ENCODE measurements at places on chromosomes 5 and 9.

DNA sequence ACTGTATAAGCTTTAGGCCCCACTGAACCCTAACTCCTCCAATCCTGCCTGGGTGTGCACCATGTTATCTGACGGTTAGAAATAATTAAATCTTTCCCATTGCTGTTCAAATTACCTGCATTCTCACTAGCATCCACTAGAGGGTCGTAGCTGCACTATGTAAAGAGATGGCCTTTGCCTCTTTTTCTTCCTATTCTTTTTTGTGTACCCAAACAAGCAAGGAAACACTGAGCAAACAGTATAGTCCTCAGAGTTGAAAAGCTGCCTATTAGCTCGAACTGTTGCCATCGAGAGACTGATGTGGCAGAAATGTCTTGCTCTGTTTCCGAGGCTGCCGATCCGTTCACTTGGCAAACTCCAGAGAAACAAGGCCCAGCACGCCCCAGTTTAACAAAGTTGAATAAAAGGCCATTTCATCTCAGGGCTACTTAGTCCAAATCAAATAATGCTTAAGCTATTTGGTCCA lies 163.8 kb upstream of the TRPM3 start:
- no peak for DNase-seq

DNA sequence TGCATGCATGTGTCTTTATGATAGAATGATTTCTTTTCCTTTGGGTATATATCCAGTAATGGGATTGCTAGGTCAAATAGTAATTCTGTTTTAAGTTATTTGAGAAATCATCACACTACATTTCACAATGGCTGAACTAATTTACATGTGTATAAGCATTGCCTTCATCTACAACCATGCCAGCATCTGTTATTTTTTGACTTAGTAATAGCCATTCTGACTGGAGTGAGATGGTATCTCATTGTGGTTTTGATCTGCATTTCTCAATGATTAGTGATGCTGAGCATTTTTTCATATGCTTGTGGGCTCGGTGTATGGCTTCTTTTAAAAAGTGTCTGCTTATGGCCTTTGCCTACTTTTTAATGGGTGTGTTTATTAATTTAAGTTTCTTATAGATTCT lies 102.3 kb upstream of the CCDC112 start:
- DNase-seq: no peak

- DNase-seq: no peak
These were observed 341.2 kb downstream of the CAAP1 start for GRCh38 chr9:26551451-26551850.

- no peak for DNase-seq
These were observed 115.7 kb downstream of the PAPPA start for GRCh38 chr9:116269250-116269649.

DNA sequence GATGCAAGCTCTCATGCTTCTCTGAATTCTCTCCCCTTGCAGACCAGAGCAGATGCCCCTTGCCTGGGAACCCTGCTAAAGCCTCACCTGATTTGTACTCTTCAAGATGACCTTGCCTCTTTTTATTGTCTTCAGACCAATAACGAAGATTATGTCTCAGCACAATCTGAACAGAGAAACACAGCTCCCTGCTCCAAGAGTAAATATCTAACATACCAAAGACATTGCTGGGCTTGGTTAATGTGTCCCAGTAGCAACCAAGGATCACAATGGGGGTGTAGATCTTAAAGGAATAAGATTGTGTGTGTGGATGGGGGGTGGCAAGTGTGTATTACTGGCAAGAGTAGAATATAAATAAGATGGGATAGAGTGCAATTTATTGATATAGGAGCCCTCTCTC lies 67.6 kb upstream of the LHFPL2 start:
- DNase-seq: no peak
